ENCODE measurements at places on chromosomes 5 and 9.

DNA sequence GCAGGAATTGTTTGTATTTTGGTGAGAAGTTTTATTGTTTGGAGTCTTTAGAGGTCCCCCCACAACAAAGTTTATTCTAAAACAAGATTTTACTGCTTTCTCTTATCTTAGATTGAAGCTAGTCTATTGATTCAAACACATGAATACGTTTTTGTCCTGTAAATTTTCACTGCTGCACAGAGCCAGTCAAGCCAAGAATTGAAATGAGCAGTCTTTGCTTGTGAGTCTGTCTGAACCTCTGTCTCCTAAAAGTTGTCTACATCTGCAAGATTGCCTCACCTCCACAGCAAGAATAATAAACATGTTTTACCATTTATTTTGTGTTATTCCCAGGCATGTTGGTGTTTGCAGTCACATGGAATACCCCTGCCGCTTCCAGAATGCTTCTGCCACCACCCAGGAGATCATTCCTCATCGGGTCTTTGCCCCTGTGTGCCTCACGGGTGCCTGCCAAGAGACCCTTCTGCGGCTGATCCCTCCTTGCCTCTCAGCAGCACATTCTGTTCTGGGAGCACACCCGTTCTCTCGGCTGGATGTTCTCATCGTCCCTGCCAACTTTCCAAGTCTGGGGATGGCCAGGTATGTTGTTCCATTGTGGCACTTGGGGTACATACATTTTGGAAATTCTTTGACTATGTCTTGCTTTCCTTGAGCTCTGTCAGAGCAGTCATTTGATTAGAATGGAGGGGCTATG lies 74.1 kb downstream of the AOPEP start:
- no peak for DNase-seq

DNA sequence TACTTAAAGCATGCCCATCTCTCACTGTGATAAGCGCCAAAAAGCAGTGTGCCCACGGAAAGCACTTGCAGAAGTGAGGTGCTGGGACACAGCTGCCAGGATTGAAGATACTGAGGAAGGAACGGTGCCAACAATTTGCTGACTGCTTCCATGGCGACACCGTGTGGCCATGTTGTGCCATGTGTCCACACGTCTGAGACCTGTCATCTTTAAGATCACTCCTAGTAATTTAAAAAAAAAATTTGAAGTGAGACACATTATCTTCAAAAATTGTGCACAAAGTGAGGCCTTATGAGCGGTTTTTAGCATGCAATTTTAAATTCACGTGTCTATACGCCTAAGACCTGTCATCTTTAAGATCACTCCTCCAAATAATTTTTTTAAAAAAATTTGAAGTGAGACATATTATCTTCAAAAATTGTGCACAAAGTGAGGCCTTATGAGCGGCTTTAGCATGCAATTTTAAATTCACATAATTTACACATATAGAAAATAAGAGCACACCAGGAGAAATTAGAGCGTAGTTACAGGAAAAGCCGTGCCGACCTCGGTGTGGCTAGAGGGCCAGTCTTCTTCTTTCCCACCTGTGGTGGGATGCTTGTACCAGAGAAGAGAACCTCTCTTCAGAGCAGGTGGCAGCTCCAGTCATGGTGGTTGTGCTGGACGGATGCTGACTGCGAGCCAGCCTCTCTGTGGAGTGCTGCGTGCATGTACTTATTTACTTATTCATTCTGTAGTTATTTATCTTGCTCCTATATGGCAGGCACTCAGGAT lies 21.4 kb upstream of the FLT4 start:
- no peak for DNase-seq

GRCh38 chr5:81021486-81021885 lies 61.3 kb downstream of the RASGRF2 start:
- DNase-seq, result no peak

GRCh38 chr5:19555436-19555835 lies 432.6 kb downstream of the CDH18 start:
- DNase-seq, result no peak

DNA sequence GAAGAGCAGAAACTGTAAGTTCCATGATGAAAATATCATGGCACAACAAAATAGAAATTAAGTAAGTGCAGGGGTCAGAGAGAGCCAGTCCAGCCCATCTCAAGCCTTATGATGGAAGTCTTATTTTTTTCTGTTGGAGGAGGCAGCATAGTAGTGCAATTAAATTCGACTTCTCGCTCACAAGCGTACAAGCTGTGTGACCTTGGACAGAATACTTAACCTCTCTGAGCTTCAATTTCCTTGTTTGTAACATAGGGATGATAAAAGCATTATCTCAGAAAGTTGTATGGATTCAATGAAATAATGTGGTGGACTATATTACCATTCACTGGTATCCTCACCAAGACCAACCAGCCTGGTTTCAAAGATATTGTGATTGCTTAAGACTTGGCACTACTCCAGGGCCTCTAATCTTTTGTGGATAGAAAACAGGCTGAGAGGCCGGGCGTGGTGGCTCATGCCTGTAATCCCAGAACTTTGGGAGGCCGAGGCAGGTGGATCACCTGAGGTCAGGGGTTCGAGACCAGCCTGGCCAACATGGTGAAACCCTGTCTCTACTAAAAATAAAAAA lies 26.8 kb upstream of the MVB12B start:
- DNase-seq, result no peak

- no peak for DNase-seq
These were observed 286.6 kb downstream of the CRB2 start for GRCh38 chr9:123642291-123643278.

GRCh38 chr5:60349891-60350415 lies 350.0 kb downstream of the DEPDC1B start:
- no peak for DNase-seq

DNA sequence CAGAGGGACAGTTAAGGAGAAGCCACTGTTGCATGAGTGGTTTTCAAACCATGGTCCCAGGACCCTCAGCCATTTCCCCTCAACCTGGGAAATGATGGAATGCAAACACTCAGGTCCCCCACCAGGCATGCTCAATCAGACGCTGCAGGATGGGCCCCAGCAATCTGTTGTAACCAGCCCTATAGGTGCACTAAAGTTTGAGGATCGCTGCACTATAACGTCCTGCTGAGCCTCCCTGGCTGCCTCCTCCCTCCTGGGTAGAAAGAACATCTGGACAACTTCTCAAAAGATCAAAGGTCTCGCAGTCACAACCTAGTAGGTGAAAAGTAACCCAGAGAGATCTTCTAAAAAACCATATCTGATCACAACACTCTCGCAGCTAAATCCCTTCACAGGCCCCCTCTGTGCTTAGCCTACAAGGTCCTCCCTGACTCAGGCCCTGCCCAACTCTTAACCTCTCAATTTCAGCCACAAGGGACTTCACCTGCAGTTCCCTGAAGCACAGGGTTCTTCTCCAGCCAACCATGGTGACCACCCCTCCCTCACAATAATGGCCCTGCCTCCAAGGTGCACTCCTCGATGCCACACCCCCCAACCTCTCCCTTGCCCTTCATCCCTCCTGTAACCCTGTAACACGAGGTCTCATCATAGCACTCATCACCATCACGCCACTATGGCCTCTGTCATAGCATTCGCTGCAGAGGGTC lies 3.5 kb downstream of the SHB start:
- DNase-seq, result no peak

GRCh38 chr5:54325610-54326311 lies 15.4 kb upstream of the ARL15 start:
- no peak for DNase-seq

DNA sequence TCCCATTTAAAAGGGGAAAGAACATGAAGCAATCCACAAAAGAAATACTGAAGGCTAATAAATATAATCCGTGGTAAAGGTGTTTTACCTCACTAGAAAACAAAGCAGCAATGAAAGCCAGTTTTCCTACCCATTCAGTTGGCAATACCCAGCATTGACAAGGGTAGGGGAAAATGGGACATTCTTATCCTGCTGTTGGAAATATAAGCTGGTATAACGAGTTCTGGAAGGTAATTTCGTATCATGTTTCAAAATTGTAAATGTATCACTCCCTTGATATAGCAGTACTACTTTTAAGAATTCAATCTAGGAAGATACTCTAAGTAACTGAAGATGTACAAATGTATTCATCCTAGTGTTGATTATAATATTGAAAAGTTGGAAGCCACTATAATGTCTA lies 22.9 kb upstream of the RALGPS1 start:
- no peak for DNase-seq

GRCh38 chr9:13432904-13433303 lies 153.4 kb upstream of the MPDZ start:
- no peak for DNase-seq

DNA sequence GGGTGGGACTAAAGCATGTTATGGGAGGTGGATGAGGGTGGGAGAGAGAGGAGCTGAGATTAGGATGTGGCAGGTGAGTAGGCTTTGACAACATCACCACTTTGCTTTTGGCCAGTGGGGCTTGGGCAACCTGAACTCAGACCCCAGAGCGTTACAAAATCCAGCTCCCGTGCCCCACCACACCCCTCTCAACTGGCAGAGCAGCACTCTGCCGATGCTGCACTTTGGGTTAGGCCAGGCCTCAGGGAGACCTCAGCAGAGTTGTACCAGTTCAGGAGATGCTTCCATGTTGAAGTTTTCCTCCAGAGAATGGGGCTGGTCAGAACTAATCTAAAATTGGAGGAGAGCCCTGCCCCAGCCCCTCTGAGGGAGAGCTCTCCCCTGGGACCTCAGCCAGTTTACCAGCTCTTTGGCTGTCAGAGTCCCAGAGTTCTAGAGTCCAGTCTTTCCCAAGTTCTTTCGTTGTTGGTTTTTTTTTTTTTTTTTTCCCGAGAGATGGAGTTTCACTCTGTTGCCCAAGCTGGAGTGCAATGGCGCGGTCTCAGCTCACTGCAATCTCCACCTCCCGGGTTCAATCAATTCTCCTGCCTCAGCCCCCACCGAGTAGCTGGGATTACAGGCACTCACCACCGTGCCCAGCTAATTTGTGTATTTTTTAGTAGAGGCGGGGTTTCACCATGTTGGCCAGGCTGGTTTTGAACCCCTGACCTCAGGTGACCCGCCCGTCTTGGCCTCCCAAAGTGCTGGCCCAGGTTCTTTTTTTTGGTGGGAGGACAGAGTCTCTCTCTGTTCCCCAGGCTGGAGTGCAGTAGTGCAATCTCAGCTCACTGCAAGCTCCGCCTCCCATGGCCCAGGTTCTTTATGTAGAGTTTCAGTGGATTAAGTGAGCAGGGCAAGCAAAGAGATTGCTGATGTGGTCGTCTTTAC lies 17.8 kb downstream of the NUDT2 start:
- no peak for DNase-seq

GRCh38 chr5:135831439-135831838 lies 3.0 kb upstream of the SLC25A48 start:
- DNase-seq, result no peak
